HCT116 (cell line): ENCODE measurements at places on chromosomes 13 and 19.
A peak's percentile ranks its signal among the peaks of the same experiment; 100 is the strongest.

DNA sequence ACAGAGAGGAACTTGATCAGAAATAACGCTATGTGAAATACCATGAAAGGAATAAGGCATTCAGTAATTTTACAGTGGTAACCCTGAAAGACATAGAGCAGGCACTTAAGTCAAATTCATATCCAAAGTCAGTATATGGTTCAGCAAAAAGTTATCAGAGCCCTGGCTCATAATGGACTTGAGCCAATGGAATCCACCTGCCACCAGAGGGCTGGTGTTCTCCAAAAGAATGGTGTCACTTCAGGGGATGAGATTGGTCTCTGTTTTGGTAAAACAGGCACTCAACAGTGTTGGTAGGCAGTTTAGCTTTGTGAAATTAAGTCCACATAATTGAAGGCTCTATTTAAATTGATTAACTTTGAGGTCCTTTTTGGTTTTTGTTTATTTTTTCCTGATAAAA, 93.9 kb downstream of the LIG4 start:
- DNase-seq: no peak

DNA sequence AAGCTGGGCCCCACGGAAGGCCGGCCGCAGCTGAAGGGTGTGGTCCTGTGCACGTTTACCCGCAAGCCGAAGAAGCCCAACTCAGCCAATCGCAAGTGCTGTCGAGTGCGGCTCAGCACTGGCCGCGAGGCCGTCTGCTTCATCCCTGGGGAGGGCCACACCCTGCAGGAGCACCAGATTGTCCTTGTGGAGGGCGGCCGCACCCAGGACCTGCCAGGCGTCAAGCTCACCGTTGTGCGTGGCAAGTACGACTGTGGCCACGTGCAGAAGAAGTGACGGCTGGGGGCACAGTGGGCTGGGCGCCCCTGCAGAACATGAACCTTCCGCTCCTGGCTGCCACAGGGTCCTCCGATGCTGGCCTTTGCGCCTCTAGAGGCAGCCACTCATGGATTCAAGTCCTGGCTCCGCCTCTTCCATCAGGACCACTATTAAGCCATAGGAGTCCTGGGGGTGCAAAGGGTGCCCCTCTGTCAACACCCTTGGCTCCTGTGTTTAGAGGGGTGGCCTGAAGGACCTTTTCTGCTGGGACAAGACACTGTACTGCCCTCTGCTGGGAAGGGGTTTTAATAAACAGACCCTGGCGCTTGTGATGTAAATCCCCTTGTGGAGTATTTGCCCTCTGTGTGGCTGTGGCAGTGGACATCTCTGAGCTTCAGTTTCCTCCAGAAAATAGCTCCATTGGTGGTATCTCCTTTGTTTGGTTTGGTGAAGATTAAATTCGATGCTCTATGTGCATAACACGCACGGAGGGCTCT, 1.9 kb downstream of the MRPS12 start:
- peak; percentile 26 for DNase-seq

- no peak for DNase-seq
Measured at GRCh38 chr19:32257326-32258073, 87.9 kb upstream of the ZNF507 start.

- no peak for DNase-seq
Measured at GRCh38 chr13:80707000-80707983, 366.4 kb upstream of the SPRY2 start.

- no peak for DNase-seq
Measured at GRCh38 chr13:45341799-45342500, 967 bp upstream of the TPT1 start.

- no peak for DNase-seq
Measured at GRCh38 chr13:35649162-35649561, 172.7 kb upstream of the MAB21L1 start.

DNA sequence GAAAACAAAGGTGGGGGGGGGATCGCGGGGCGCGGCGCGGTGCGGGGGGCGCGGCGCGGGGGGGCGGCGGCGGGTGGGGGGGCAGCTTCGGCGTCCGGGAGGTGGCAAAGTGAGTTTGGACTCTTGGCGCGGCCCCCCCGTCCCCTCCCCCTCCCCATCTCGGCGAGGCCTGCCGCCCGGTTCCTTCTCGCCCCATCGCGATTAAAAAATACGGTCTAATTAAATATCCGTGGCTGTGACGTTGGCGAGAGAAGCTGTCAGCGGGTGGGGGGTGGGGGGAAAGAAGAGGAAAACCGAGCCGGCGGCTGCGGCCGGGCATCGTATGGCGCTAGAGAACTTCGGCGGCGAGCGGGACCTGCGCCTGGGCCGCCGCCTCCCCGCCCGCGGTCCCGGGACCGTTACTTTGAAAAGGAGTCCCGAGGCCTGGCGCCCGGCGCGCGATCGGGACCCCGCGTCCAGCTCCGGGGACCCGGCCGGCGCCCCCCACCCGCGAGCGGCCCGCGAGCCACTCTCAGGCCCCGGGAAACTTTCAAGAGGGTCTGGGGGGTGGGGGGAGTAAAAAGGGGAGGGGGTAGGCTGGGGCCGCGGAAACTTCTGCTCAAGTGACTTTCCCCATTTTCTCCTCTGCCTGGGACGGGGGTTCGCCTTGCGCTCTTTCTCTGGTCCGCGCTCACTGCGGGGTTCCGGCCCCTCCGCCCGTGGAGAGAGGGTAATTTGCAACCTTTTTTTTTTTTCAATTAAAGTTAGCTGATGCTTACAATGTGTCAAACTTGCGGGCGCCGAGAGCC, 146.3 kb upstream of the ZNF536 start:
- no peak for DNase-seq

DNA sequence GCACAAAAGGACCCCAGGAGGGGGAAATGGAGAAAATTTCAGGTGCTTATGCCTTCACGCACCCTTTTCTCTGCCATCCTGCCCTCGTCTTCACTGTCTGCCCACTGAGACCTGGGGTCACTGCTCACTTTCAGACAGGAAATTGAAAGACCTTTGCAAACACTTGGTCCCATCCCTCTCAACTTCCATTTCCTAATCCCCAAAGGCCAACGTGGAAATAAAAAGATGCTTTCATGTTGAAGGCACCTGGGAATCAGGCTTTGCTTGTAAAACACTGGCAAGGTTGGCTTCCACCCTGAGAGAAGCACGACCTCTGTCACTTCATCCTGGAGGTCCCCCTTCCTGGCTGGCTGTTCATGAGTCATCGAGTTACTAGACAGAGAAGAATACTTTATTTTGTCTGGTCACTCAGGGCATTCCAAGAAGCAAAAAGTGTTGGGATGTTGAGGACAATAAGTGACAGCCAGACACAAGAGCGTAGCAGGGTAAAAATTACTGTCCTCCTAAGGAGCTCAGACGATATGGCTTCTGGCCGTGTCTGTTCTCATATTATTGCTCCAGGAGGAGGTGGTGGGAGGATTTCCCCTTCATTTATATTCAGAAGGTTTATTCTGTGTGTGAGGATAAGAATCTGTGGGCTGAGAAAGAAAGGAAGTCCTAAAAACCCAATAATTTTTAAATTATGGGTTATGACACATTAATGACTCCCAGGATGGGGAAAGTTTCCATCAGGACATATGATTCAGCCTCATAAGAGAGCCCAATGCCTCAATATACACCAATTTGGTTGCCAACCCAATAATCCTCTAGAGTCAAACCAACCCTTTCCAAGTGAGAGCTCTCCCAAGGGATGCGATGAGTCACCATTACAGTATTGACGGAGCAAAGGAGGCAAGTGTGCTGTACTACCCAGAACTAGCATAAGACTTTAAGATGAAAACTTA, 409.0 kb downstream of the COG6 start:
- no peak for DNase-seq

- no peak for DNase-seq
Measured at GRCh38 chr19:42177686-42178019, 39.8 kb downstream of the DEDD2 start.

GRCh38 chr19:13699786-13700185, 64.5 kb upstream of the MRI1 start:
- no peak for DNase-seq

- no peak for DNase-seq
Measured at GRCh38 chr13:35727881-35728280, 251.4 kb upstream of the MAB21L1 start.
